ENCODE measurements at places on chromosomes 3 and 15. TPM values are rescaled to one million over a fixed set of nuclear protein-coding genes. Genes with fewer than 3 reads are reported as not detected.

GRCh38 chr15:52780172-52780980 lies 9.8 kb downstream of the ONECUT1 start:
- peak overlapping the region; percentile 44 for H3K4me3 ChIP-seq
- DNase-seq, result peak; percentile 71
- H3K4me1 ChIP-seq, result no peaks in the 10 kb centered on the region
- no peaks in the 10 kb centered on the region for H3K36me3 ChIP-seq
- peaks cover 80% of the 10 kb centered on the region for H3K27me3 ChIP-seq
- no peak overlapping the region for H3K27ac ChIP-seq

GRCh38 chr3:20186600-20187004 lies 596 bp upstream of the SGO1 start:
- peaks cover 8% of the 10 kb centered on the region for H3K4me1 ChIP-seq
- H3K36me3 ChIP-seq, result no peaks in the 10 kb centered on the region
- peak overlapping the region; percentile 96 for H3K27ac ChIP-seq
- peak overlapping the region; percentile 98 for H3K4me3 ChIP-seq
- DNase-seq, result peak; percentile 58

GRCh38 chr15:55736756-55737155 lies 6.2 kb downstream of the PRTG start:
- H3K4me1 ChIP-seq, result 0 out of 2 replicates have a peak, but pooled peaks cover under 1% of the 10 kb centered on the region
- H3K27me3 ChIP-seq, result peaks cover 38% of the 10 kb centered on the region
- DNase-seq, result no peak
- no peak overlapping the region for H3K4me3 ChIP-seq
- no peak overlapping the region for H3K27ac ChIP-seq

GRCh38 chr15:31311735-31312619 lies 14.7 kb upstream of the KLF13 start:
- no peak overlapping the region for H3K27ac ChIP-seq
- DNase-seq, result no peak
- H3K4me1 ChIP-seq, result no peaks in the 10 kb centered on the region
- no peak overlapping the region for H3K4me3 ChIP-seq
- no peaks in the 10 kb centered on the region for H3K36me3 ChIP-seq

- H3K27me3 ChIP-seq, result no peaks in the 10 kb centered on the region
- DNase-seq, result no peak
Measured at GRCh38 chr3:12273045-12273695, 15.7 kb upstream of the PPARG start.

- DNase-seq, result peak; percentile 55
- 0 out of 2 replicates have a peak overlapping the region, but pooled peaks have one; percentile 13 for H3K4me3 ChIP-seq
- H3K27me3 ChIP-seq, result no peaks in the 10 kb centered on the region
- peaks cover 39% of the 10 kb centered on the region for H3K4me1 ChIP-seq
- H3K36me3 ChIP-seq, result no peaks in the 10 kb centered on the region
Measured at GRCh38 chr3:197463279-197463678, 92.5 kb downstream of the BDH1 start.

GRCh38 chr3:146834917-146835316 lies 229.8 kb upstream of the PLSCR5 start:
- H3K4me3 ChIP-seq, result no peak overlapping the region
- no peak overlapping the region for H3K27ac ChIP-seq
- peak; percentile 24 for DNase-seq
- H3K27me3 ChIP-seq, result no peaks in the 10 kb centered on the region

DNA sequence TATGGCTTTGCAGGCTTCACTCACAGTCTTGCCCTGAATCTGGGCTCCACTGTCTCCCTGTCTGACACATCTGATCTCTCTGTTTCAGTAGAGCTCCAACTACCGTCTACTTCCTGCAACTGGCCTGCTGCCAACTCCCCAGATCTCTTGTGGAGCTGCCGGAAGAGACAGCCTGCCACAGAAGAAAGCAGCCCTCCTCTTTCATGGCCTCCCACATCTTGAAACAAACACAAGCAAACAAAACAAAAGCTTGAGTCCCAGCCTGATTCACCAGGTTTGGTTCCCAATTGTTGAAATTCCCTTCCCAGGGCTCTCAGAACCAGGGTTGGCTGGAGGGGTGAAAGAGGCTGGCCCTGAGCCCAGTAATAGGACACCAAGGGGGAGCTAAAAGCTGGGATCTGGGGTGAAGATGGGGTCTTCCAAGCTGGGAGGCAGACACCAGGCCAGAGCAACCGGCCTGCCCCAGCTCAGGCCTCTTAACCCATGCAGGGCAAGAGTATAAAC lies 55.3 kb upstream of the CA12 start:
- H3K4me3 ChIP-seq, result no peak overlapping the region
- no peaks in the 10 kb centered on the region for H3K4me1 ChIP-seq
- H3K27me3 ChIP-seq, result no peaks in the 10 kb centered on the region
- H3K36me3 ChIP-seq, result no peaks in the 10 kb centered on the region

Gene DOCK3
- 0.51 TPM for total RNA-seq

Gene CALML4
- total RNA-seq, result 2.4 TPM

Gene ACKR4
- 25.0 TPM for total RNA-seq

Data from GM23248 (cell line).